Spleen (tissue), 13 donors: ENCODE measurements at places on chromosomes 3 and 15. TPM values are rescaled to one million over a fixed set of nuclear protein-coding genes. Genes with fewer than 3 reads are reported as not detected.

GRCh38 chr15:90055182-90055581 lies 47.1 kb downstream of the IDH2 start:
- H3K4me1 ChIP-seq, result peaks cover 25% of the 10 kb centered on the region
- no peak overlapping the region for H3K4me3 ChIP-seq
- no peaks in the 10 kb centered on the region for H3K36me3 ChIP-seq
- H3K27ac ChIP-seq, result peak overlapping the region; percentile 49

DNA sequence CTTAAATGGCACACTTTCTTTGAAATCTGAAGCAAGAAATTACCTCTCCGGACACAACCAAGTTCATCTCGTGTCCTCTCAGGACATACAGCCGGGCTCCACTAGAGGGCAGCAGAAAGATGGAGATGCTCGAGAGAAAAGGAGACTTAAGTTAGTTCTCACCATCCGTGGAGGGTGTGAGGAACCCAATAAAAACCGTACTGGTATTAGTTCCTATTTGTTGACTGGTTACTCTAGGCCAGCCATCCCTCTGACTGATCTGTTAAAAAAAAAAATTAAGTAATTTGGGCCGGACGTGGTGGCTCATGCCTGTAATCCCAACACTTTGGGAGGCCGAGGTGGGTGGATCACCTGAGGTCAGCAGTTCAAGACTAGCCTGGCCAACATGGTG lies 7.9 kb upstream of the CYP11A1 start:
- H3K36me3 ChIP-seq, result no peaks in the 10 kb centered on the region
- H3K27me3 ChIP-seq, result no peaks in the 10 kb centered on the region
- no peak overlapping the region for H3K27ac ChIP-seq
- peaks cover 10% of the 10 kb centered on the region for H3K4me1 ChIP-seq
- DNase-seq, result peak; percentile 92
- H3K4me3 ChIP-seq, result no peak overlapping the region

DNA sequence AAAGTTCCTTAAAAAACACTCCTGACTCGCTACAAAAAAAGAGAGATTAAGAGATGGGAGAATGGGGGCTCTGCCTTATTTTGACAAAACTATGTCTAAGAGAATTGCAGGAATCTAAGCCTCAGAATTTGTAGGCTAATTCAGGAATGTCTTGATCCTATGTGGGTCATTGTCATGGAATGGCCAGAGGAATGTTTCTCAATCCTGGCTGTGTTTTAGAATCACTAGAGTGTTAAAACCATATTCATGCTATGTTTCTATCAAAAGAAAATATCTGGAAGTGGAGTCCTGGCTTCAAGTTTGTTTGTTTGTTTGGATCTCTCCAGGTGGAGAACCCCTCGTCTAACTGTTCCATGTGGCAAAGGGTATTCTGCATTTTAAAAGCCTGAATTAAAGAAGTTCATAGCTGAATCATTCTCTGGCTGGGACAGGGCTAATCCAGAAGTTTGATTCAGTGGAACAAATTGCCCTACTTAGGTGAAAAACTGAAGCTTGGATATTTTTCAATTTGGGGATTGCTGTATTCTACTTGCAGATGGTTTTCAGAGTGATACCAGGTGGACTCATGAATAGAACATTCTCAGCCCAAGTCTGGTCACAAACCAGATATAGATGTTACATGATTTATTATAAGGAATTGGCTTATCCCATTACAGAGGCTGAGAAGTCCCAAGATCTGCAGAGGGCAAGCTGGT lies 28.2 kb downstream of the GJD2 start:
- peaks cover 4% of the 10 kb centered on the region for H3K4me1 ChIP-seq
- no peak for DNase-seq
- no peaks in the 10 kb centered on the region for H3K27me3 ChIP-seq
- H3K36me3 ChIP-seq, result no peaks in the 10 kb centered on the region
- H3K27ac ChIP-seq, result no peak overlapping the region

DNA sequence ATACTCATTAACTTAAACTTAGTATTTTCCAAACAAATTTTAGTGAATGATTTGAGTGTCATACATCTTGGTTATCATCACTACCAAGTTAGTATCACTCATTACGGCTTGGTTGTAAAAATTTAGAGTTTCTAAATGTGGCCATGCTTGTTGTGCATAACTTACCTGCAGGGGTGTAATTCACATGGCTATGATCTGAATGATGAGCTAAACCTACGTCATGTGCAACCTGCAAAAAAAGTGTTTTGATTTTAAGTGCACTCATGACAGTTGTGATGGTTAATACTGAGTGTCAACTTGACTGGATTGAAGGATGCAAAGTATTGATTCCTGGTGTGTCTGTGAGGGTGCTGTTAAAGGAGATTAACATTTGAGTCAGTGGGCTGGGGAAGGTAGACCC lies 17.6 kb upstream of the CLDN16 start:
- no peaks in the 10 kb centered on the region for H3K36me3 ChIP-seq
- no peak overlapping the region for H3K4me3 ChIP-seq
- H3K4me1 ChIP-seq, result no peaks in the 10 kb centered on the region
- no peaks in the 10 kb centered on the region for H3K27me3 ChIP-seq
- H3K27ac ChIP-seq, result no peak overlapping the region

- no peaks in the 10 kb centered on the region for H3K36me3 ChIP-seq
- no peak for DNase-seq
- H3K27me3 ChIP-seq, result no peaks in the 10 kb centered on the region
- no peak overlapping the region for H3K4me3 ChIP-seq
- no peak overlapping the region for H3K27ac ChIP-seq
These were observed 101.4 kb downstream of the TNIK start for GRCh38 chr3:171358881-171359198.

DNA sequence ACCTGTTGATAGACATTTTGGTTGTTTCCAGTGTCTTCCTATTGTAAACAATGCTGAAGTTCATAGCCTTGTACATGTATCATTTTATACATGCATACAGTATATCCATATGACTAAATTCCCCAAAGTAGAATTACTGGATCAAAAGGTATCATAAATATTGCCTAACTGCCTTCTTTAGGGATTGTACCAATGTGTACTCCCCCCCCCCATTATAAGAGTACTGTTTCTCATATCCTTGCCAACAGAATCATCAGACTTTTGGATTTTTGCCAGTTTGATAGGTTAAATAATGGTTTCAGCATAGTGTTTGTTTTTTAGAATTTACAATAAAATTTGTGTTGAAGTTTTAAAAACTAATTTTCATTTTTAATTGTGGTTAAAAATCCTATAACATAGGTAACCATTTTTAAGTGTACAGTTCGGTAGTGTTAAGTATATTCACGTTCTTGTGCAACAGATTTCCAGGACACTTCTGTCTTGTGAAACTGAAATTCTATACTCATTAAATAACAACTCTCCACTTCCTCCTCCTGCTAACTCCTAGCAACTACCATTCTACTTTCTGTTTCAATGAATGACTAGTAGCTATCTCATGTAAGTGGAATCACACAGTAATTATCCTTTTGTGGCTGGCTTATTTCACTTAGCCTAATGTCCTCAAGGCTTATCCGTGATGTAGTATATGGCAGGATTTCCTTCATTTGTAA lies 30.8 kb upstream of the MAP3K13 start:
- peak overlapping the region; percentile 34 for H3K27ac ChIP-seq
- H3K4me3 ChIP-seq, result no peak overlapping the region

- H3K4me1 ChIP-seq, result no peaks in the 10 kb centered on the region
- H3K27ac ChIP-seq, result no peak overlapping the region
- peaks cover 39% of the 10 kb centered on the region for H3K36me3 ChIP-seq
- no peaks in the 10 kb centered on the region for H3K27me3 ChIP-seq
- DNase-seq, result no peak
These were observed 26.7 kb downstream of the SATB1 start for GRCh38 chr3:18398448-18398847.

GRCh38 chr15:34584330-34584668 lies 848 bp upstream of the GOLGA8B start:
- peak overlapping the region; percentile 75 for H3K4me3 ChIP-seq
- DNase-seq, result no peak
- H3K36me3 ChIP-seq, result no peaks in the 10 kb centered on the region
- no peak overlapping the region for H3K27ac ChIP-seq
- peaks cover 7% of the 10 kb centered on the region for H3K27me3 ChIP-seq
- peaks cover 24% of the 10 kb centered on the region for H3K4me1 ChIP-seq

GRCh38 chr3:12692444-12692843 lies 28.5 kb upstream of the RAF1 start:
- H3K27me3 ChIP-seq, result peaks cover 5% of the 10 kb centered on the region
- no peaks in the 10 kb centered on the region for H3K4me1 ChIP-seq
- no peak overlapping the region for H3K27ac ChIP-seq
- no peak overlapping the region for H3K4me3 ChIP-seq

GRCh38 chr3:3589715-3590130 lies 209.5 kb upstream of the LRRN1 start:
- H3K36me3 ChIP-seq, result no peaks in the 10 kb centered on the region
- H3K4me1 ChIP-seq, result no peaks in the 10 kb centered on the region
- no peak for DNase-seq

DNA sequence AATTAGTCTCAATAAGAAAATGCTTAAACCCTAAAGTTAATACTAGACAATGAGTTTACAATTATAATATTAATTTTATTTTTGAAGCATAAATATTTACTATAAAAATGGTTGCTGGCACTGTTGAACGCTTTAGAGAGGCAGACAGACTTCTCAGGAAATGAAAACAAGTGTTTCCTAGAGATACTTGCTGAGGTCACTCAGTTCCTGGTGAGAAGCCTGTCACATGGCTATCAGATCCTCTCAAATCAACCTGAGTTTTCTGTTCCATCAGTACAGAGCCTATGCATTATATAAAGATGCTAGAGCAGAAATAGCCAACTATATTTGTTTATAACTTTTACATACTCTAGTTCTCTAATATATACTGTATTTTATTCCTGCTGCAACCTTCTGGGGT lies 109.2 kb downstream of the MYO5A start:
- H3K27me3 ChIP-seq, result no peaks in the 10 kb centered on the region
- no peak overlapping the region for H3K27ac ChIP-seq
- no peak overlapping the region for H3K4me3 ChIP-seq
- peaks cover 9% of the 10 kb centered on the region for H3K36me3 ChIP-seq
- DNase-seq, result no peak

GRCh38 chr3:131847966-131848510 lies 186.8 kb downstream of the CPNE4 start:
- H3K36me3 ChIP-seq, result no peaks in the 10 kb centered on the region
- H3K4me1 ChIP-seq, result peaks cover 10% of the 10 kb centered on the region
- no peaks in the 10 kb centered on the region for H3K27me3 ChIP-seq
- H3K4me3 ChIP-seq, result no peak overlapping the region
- no peak overlapping the region for H3K27ac ChIP-seq

- H3K4me3 ChIP-seq, result no peak overlapping the region
- H3K27ac ChIP-seq, result no peak overlapping the region
- H3K36me3 ChIP-seq, result no peaks in the 10 kb centered on the region
These were observed 94.1 kb downstream of the ASB7 start for GRCh38 chr15:100696452-100696851.

DNA sequence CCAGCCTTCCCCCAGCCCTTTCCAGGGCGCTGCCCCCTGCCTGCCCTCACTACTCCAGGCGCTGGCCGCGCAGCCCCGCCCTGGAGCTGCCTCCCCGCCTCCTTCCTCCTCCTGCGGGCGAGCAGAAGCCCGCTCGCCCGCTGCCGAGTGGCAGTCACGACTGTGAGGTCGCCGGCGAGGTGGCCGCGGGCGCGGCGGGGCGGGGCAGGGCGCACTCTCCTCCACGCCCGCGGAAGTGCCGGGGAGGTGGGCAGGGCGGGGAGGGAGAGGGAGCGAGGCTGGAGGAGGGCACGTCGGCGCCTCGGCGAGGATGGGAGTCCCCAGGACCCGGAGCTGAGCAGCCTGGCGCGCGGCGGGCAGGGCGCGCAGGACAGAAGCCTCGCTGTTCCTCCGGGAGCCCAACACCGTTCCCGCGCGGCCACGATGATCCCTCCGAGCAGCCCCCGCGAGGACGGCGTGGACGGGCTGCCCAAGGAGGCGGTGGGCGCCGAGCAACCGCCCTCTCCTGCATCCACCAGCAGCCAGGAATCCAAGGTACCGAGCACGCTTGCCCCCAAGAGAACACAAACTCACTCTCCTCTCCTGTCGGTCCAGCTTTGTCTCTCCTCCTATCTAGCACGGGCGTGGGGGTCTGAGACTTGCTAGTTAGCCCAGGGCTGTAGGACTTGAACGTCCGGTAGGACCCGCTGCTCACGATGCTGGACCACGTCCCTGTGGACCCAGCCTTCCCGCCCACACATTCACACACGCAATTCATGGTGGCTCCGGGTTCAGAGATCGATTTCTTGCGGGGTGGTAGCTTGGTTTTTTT lies at the start of gene STAC:
TSS of gene STAC (plus strand) at position 284 of the 811 bp plus-strand sequence. CDS start at position 424, 140 bp downstream.
- no peaks in the 10 kb centered on the region for H3K4me1 ChIP-seq
- H3K4me3 ChIP-seq, result peak within 1 kb of the TSS; percentile 46
- H3K27ac ChIP-seq, result no peak within 1 kb of the TSS
- H3K27me3 ChIP-seq, result peaks cover 30% of the 10 kb centered on the region

DNA sequence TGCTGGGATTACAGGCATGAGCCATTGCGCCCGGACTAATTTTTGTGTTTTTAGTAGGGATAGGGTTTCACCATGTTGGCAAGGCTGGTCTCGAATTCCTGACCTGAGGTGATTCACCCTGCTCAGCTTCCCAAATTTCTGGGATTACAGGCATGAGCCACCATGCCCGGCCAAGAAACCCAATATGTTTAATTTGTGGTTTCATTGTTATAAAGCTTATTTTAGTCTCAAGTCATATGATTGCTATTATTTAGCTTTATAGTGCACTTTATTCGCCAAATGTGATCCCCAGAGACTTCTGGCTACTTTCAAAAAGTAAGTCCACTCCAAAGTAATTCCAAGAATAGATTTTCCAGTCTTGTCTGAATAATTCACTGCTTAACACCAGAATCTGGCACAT lies 19.3 kb upstream of the SLC4A7 start:
- H3K27me3 ChIP-seq, result no peaks in the 10 kb centered on the region
- H3K4me3 ChIP-seq, result no peak overlapping the region
- no peak for DNase-seq
- no peaks in the 10 kb centered on the region for H3K36me3 ChIP-seq
- no peaks in the 10 kb centered on the region for H3K4me1 ChIP-seq

- no peak overlapping the region for H3K4me3 ChIP-seq
- no peaks in the 10 kb centered on the region for H3K4me1 ChIP-seq
- no peaks in the 10 kb centered on the region for H3K36me3 ChIP-seq
- H3K27ac ChIP-seq, result no peak overlapping the region
These were observed 110.3 kb downstream of the MFSD1 start for GRCh38 chr3:158912188-158912587.

DNA sequence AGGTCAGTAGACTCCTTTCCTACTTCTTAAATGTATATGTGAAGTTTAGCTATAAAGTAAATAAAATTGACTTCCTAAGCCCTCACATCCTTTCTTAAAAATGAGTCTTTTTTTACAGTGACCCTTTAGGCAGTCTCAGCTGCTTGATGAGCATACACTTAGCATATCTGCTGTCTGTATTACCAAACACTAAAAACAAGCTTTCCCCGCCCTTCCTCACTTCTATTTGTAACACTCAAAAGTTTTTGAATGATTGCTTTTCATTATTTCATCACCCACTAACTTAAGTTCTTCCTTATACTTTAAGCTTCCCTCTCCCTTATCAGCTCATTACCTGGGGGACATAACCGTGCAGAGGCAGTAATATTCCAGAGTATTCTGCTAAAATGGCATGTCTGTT lies 89.4 kb downstream of the PLOD2 start:
- no peak for DNase-seq
- H3K4me3 ChIP-seq, result no peak overlapping the region
- H3K4me1 ChIP-seq, result no peaks in the 10 kb centered on the region
- H3K27me3 ChIP-seq, result no peaks in the 10 kb centered on the region

The TEX55 gene
- not detected for total RNA-seq

The MYZAP gene
- total RNA-seq, result 26.2 TPM

The PLSCR5 gene
- not detected for total RNA-seq

The CAND2 gene
- 9.0 TPM for total RNA-seq

The CAMK2N2 gene
- not detected for total RNA-seq

The ISLR gene
- total RNA-seq, result 13.4 TPM

The MESP1 gene
- 1.0 TPM for total RNA-seq

The DUOXA1 gene
- 0.30 TPM for total RNA-seq

The FYCO1 gene
- 34.2 TPM for total RNA-seq

The ARHGAP31 gene
- 33.8 TPM for total RNA-seq

The MYO5A gene
- total RNA-seq, result 33.1 TPM

The PRSS50 gene
- 0.34 TPM for total RNA-seq

The MRPL46 gene
- 16.2 TPM for total RNA-seq

The GOLGA6L24 gene
- total RNA-seq, result not detected

The XCR1 gene
- total RNA-seq, result 1.4 TPM

The VILL gene
- total RNA-seq, result 14.4 TPM
